T-helper 17 cell (primary cell): ENCODE measurements at places on chromosomes 16 and 17.
A peak's percentile ranks its signal among the peaks of the same experiment; 100 is the strongest.

GRCh38 chr17:20009302-20010098, at the start of gene SPECC1:
Gene SPECC1 (plus strand): TSS chr17:20009359. CDS start chr17:20096652, 87,293 bp downstream.
- peak; percentile 81 for DNase-seq

GRCh38 chr17:73292031-73292531, 19.7 kb downstream of the CDC42EP4 start:
- no peak for DNase-seq

- DNase-seq: no peak
These were observed 79.6 kb upstream of the CDH11 start for GRCh38 chr16:65201511-65201910.

DNA sequence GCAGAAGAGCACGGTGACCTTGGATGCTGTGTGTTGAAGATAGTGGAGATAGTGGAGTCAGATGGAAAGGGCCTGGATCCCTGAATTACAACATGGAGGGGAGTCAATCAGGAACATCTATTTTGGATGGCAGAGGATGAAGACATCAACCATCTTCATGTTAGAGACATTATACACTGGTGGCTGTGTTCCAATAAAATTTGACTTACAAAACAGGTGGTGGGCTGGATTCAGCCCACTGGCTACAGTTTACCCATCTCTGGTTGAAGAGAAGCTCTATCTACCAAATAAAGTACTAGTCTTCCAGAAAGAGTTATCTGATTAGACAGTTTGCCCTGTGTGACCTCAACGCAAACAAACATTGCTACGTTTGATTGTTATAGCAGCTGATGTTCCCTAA, 247.2 kb downstream of the XYLT1 start:
- DNase-seq: no peak

GRCh38 chr17:50297407-50297865, 23.2 kb downstream of the TMEM92 start:
- peak; percentile 57 for DNase-seq

DNA sequence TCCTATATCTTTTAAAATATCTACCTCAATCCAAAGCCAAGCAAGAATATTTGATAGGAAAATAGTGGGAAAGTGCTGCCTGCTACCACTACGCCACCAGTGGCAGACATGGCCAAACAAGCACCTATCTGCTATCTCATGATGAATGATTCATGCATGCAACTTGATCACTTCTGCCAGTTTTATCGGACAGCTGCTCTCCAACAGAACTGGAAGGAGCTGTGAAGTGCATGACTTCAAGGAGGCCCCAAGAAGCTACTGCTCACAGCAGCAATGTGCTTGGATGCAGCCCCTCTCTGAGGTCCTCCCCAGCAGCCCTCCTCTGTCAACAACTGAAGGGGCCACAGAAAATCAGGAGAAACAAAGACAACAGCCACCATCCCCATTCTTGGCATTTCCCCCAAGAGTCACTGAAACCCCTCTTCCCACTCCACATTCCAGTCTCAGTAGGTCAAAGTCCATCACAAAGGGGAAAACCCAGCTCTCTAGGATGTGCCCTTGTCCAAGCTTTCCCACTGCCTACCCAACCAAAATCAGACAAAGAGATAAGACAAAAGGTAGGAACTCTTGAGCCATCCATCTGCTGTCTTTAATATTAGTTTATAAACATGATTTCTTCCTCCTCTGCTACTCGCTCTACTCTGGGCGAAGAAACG, 215.3 kb downstream of the C16orf78 start:
- DNase-seq: no peak

DNA sequence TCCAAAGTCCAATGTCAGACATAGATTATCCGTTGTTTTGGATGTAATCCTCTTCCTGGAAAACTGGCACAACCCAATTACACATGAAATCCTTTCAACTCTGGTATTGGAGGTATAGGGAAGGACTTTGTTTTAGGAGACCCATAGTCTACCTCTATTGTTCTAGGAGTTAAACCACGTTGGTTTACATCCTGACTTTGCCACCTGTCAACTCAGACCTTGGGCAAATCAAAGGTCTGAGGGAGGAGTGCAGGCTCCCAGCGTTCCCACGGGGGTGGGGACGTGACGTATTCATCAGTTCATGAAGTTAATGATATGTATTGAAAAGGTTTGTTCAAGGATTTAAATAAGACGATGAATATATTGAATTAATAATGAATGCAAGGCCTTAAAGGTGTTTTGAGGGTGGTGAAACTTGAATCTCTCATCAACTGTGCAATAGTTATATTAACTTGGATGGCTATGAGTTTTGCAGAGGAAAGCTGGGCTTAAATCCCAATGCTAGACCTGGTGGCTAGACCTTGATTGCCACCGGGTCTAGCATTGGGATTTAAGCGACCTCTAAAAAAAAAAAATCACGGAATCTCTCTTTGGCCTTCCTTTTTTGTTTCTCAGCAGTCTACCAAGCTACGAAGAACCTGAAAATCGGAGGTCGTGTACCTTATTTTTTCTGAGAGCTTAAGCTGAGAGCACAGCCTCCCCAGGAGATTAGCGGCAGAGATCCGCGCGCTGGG, 744 bp upstream of the NF1 start:
- DNase-seq: no peak

- no peak for DNase-seq
These were observed 662.8 kb downstream of the WWOX start for GRCh38 chr16:78762222-78762621.

DNA sequence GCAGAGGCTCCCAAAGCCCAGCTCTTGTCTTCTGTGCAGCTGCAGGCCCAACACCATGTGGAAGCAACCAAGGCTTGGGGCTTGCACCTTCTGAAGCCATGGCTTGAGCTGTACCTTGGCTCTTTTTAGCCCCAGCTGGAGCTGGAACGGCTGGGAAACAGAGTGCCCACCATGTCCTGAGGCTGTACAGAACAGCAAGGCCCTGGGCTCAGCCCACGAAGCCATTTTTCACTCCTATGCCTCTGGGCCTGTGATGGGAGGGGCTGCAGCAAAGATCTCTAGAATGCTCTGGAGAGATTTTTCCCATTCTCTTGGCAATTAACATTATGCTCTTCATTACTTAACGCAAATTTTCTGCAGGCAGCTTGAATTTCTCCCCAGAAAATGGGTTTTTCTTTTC, 68.1 kb downstream of the CDRT15 start:
- no peak for DNase-seq

DNA sequence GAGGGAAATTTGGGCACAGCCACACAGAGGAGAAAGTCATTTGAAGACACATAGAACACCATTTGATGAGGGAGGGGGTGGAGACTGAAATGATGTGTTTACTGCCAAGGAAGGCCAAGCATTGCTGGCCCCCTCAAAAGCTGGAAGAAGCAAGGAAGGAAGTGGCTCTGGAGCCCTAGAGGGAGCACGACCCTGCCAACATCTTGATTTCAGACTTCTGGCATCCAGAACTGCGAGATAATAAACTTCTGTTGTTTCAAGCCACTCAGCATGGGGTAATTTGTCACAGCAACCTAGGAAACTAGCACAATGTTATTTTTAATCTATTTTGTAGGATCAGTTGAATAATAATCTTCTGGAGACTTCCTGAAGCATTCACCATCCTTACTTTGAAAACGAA, 314.8 kb upstream of the GOT2 start:
- DNase-seq: no peak
